ENCODE measurements at places on chromosomes 16 and 17.
A peak's percentile ranks its signal among the peaks of the same experiment; 100 is the strongest.

DNA sequence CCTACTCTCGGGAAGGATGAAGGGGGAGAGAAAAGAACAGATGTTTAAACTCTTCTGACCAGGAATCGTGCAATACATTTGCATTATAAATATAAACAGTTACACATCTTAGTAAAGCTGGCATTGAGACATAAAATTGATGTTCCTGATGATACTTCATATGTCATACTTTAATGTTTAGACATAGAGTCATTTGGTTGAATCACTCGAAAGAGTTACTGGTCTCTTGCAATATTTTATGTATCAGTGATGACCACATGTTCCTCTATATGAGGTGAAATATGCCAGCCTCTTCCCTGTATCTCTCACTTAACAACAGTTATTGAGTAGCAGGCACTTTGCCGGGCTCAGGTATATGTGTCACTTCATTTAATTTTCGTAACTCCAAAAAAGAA, 49.7 kb upstream of the PMFBP1 start:
- no peak for DNase-seq

- peak; percentile 8 for DNase-seq
These were observed 553 bp upstream of the RAB11FIP4 start for GRCh38 chr17:31390748-31391495.

GRCh38 chr16:61419791-61420190, 616.4 kb downstream of the CDH8 start:
- DNase-seq = no peak

DNA sequence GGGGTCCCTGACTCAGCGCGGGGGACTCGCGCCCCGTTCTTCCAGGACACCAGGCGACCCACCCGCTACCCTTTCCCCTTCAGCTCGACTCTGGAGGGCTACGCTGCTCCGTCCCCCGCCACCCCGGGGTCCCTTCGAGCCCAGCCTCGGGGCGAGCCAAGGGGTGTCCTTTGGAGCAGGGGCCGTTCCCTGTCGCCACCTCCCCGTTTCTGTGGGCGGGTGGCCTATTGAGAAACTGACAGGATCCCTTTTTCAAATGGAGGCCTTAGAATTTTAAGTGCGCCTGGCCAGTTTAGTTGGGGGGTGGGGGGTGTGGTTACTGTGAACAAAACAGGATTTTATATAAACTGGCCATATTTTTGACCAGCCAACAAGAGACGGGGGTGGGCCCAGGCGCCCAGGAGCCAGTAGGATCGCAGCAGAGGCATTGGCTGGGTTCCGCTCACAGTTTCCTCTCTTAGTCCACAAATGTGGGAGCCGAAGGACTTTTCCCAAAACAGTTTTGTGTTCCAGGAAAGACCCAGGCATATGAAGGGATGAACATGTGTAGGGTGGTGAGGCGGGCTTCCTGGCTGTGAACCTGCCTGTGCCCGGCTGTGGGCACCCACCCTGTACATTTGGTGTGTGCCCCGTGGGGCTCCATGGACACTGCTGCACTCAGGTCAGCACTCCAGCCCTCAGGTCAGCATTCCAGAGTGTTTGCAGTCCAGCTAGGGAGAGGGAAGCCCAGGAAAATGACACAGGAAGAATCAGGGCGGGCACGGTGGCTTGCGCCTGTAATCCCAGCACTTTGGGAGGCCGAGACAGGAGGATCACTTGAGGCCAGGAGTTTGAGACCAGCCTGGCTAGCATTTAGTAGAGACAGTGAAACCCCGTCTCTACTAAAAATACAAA, 722 bp upstream of the TIMP2 start:
- DNase-seq = no peak

DNA sequence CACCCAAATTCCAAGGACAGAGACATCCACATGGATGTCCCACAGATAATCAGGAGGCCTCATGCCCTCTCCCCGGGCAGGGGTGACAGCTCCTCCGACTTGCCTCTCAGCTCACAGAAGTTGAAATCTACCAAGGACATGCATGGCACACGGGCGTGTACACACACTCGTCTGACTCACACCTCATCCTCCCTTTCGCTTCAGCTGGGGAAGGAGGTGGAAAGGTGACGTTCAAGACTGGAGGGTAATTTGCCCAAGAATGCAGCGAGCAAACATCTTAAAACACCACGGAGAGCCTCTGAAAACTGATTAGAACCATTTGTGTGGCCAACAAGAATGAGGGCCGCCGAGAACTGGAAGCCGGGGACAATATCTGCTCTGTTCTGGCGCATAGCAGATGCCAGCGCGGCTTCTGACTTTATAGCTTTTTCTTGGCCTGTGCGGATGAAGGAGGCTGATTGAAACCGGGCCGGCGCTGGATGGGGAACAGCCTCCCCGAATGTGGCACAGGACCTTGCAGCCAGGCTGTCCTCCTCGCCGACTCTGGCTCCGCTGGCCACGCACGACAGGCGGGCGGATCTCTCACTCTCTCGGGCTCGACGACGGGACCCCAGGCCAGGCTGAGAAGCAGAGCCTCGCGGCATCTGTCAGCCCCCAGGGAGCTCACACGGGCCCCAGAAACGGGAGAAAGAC, 100.9 kb downstream of the C16orf95 start:
- no peak for DNase-seq

DNA sequence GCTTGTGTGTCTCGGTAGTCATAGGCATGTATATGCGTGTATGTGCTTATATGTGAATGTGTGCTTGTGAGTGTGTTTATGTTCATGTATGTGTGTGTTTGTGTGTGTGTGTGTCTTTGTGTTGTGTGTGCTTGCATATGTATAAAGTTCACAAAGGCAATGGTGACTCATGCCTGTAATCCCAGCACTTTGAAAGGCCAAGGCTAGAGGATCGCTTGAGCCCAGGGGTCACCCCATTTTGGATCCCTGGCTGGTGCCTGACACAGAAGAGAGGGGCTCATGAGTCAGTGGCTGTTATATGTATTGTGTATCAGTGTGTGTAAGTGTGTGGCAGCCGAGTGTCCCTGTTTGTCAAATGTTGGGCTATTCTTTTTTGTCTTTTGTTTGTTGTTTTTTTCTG, 69.3 kb downstream of the ABCC1 start:
- DNase-seq = no peak

GRCh38 chr16:12323007-12323758, 346.6 kb downstream of the SNX29 start:
- no peak for DNase-seq

- no peak for DNase-seq
These were observed 55.3 kb upstream of the MTSS2 start for GRCh38 chr16:70740914-70741782.

- no peak for DNase-seq
These were observed 12.2 kb downstream of the RPL19 start for GRCh38 chr17:39212195-39212810.

Data from NCI-H1436 (cell line).